Frontal cortex (tissue), 4 donors: ENCODE measurements at places on chromosomes 11 and 22. TPM values are rescaled to one million over a fixed set of nuclear protein-coding genes. Genes with fewer than 3 reads are reported as not detected.

The BRMS1 gene
- 19.2 TPM for total RNA-seq

The CYP2D6 gene
- total RNA-seq = 2.0 TPM

The C1QTNF6 gene
- total RNA-seq = 3.7 TPM

The PHOX2A gene
- total RNA-seq = not detected

The MRGPRF gene
- total RNA-seq = 1.2 TPM

The SYT8 gene
- not detected for total RNA-seq

The COX8A gene
- 238 TPM for total RNA-seq

The DEFB131B gene
- not detected for total RNA-seq

The FGF19 gene
- not detected for total RNA-seq

The TTC38 gene
- total RNA-seq = 6.5 TPM

The ACR gene
- total RNA-seq = not detected

The DEUP1 gene
- 0.82 TPM for total RNA-seq

The MICALL1 gene
- total RNA-seq = 25.7 TPM

The OR10D3 gene
- not detected for total RNA-seq

The GUCY1A2 gene
- total RNA-seq = 108 TPM

The MUC6 gene
- total RNA-seq = not detected

The C1QTNF5 gene
- total RNA-seq = 2.4 TPM

The P4HA3 gene
- 0.41 TPM for total RNA-seq

The LSP1 gene
- total RNA-seq = 0.82 TPM

The SNX19 gene
- 40.8 TPM for total RNA-seq

The KDM4E gene
- not detected for total RNA-seq

The C11orf42 gene
- not detected for total RNA-seq
